ENCODE measurements at places on chromosomes 3 and 15.

DNA sequence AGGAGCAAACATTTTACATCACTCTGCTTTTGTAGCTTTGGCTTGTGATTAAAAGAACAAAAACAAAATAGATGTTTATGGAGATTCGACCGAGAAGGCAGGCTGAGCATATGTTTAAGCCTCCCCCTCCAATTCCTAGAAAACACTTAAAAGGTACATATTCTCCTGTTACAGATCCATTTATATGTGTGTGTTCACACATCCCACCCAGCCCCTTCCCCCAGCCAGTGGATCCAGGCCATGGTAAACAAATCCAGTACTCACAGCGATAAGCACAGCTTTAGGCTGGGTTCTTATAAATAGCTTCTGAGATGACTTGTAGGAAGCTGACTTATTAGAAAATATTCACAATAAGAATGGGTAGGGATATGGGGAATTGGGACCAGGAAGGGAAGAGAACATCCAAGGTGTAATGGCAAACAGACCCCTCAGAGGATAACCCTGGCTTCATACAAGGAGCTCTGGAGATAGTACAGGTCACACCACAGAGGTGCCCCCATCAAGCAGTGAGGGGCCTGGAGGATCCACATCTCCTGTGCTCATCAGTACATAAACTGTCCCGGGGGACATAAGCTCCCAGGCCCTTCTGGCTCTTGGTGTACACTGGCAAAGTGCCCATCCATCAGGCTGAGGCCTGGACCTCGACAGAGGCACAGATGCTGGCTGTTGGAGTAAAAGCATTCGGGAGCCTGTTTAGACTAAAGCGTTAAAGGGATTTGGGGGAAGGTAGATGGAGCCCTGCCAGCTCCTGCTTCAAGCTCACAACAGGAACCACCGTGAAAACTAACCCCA lies 70.0 kb upstream of the UBE2E1 start:
- DNase-seq = no peak

- DNase-seq = no peak
Observed at GRCh38 chr15:95429345-95429744, 901.2 kb upstream of the NR2F2 start.

- no peak for DNase-seq
Observed at GRCh38 chr3:105828703-105829102, 40.1 kb downstream of the CBLB start.

DNA sequence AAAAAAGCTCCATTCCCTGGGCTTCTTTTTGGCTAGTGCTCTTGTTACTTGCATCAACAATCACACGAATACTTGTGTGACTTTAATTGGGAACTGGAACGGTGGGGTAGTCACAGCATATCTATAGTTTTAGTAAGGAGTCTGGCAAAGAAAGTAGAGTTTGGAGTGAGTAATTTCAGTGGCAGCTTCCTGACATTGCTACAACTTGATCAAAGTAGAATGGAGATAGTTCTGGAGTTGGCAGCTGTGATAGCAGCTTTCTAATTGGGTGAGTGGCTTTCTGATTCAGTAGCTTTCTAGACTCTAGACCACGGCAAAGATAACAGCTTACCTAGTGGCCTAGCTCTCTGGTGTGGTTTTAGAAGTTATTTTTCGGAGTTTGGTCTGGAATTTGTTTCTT lies 475.0 kb downstream of the TUSC7 start:
- DNase-seq = peak; percentile 43

DNA sequence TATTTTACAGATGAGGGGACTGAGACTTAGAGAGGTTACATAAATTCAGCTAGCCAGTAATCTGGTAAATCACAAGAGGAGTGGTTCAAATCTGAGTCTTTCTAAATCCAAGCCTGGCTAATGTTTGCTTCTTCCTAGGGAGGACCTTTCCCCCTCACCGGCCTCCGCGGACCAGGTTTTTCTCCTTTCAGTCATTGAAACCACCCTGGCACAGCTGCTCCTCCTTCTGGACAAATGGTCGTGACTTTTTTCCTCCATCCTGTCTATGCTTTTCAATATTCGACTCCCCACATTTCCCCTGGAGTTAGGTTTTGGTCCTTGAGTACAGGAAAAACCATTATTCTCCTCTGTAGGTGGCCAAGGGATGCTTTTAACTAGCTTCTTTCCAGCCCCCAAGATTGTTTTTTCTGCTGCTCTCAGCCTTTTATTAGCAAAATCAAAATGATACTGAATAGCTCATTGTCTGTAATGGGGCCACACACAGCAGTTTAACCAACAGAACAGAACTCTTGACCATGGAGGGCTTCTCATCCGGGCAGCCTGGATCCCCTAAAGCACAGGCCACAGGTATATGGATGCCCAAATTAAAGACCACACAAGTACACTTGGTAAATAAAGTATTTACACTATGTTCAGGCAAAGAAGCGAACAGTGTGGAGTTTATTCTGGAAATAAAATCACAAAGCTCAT lies 85.9 kb upstream of the KLHL25 start:
- DNase-seq = no peak

DNA sequence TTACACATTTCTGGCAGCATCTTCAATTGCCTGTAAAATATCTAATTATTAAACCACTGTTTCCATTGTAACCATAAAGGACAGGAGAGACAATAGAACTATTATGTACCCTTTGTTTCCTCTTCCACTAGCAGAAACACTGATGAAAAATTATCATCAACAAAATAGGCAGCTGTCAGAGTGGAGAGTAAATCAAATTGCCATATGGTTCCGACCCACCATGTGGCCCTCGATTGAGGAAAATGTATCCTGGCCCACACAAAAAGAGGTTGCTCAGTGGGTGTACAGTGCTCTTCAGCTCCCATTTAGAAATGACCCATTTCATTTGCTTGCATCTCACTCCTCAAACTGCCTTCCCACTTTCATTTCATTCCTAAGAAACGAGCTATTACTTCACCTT lies 570.6 kb upstream of the UBE2E2 start:
- no peak for DNase-seq

DNA sequence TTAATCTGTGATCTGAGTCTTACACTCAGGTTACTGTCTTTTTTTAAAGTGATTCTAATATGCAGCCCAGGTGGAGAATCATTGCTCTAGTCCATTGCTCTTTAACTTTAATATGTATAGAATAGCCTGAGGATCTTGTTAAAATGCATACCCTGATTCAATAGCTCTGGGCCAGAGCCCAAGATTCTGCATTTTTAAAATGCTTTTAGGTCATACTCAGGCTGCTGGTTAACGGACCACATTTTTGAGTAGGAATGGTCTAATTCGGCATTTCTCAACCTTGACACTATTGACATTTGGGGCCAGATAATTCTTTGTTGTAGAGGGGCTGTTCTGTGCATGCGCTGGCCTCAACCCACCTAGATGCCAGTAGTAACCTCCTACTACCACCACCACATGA lies 20.9 kb upstream of the FSTL1 start:
- DNase-seq = no peak

DNA sequence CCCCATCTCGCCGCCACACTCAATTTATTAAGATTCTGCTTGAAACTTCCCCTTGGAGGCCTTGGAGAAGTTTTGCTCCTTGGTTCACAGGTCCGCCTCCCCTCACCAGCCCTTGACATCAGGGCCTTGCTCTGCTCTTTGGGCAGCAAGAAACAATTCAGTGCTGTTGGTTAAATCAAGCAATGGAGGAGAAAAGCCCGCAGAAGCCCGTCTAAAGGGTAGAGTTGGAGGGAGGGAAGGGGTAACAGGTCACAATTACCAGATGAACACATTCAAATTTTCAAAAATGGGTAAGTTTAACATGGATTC lies 429 bp downstream of the PARP9 start:
- DNase-seq = no peak

GRCh38 chr3:161740421-161740820 lies 243.8 kb downstream of the OTOL1 start:
- DNase-seq = no peak

DNA sequence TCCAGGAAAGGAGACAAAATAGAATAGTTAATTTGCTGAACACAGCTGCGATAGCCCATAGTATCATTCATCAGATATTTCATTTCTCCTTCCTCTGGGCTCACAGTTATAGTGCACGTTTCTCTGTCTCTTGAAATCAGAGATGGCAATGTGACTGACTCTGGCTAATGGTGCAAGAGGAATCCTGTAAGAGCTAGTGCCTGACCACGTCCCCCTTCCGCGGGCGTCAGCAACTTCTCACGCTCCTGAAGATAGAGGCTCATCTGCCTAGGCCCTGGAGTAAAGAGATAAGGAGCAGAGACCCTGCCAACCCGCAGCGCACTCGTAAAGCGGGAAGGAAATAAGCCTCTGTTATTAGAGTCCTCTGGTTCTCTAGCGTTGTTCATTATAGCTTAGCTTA lies 391.8 kb downstream of the VPS13C start:
- DNase-seq = no peak

DNA sequence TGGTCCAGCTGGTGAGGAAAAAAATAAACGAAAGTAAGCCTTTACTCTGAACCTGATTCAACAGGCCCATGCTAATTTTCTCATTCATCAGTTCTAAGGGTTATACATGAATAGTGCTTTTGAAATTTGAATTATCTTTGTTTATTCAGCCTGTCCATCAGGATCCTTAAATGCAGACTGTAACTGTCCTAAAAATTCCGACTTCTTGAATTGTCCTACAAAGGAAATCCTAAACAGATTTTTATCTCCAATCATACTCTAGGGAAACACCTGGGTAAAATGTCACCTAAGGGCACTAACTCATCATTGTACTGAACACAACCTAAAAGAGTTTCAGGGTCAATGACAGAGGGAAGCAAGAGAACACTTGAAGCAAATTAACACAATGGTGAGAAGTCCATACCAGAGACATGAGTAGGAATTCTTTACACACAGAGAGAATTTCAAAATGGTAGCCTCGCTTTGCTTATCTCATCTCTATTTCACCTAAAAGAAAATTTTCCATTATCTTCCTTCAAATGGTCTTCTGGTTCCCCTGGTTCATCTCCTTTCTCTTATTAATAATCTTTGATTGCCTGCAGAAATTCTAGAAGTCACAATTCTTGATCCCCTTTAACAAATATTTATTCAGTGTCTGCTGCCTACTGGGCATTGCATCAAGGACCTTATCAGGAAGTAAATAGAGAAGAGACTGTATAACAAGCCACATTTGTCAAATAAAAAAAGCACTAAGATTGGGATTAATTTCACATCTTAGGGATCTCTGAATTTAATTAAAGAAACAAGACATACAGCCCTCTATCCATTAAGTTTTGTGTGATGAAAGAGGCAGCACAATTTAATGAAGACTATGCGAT lies 182.7 kb downstream of the MEIS2 start:
- DNase-seq = peak; percentile 7

DNA sequence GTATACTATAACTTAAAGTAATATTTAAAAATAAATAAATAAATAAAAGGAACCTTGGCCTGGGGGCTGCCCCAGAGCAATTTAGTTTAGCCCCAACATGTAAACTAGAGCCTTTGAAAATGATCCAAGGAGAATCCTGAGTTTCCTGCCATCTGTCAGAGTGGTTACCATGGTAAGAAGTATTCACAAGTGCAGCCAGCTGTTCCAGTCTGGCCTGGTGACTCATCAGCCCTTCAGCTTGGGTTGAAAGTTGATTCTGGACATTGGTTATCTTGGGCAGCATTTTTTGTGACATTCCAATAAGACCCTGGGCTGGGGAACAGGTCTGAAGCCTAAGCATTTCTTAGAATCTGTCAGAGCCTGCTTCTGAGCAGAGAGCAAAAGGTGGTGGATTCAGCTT lies 72.7 kb upstream of the LRTM1 start:
- DNase-seq = peak; percentile 52

DNA sequence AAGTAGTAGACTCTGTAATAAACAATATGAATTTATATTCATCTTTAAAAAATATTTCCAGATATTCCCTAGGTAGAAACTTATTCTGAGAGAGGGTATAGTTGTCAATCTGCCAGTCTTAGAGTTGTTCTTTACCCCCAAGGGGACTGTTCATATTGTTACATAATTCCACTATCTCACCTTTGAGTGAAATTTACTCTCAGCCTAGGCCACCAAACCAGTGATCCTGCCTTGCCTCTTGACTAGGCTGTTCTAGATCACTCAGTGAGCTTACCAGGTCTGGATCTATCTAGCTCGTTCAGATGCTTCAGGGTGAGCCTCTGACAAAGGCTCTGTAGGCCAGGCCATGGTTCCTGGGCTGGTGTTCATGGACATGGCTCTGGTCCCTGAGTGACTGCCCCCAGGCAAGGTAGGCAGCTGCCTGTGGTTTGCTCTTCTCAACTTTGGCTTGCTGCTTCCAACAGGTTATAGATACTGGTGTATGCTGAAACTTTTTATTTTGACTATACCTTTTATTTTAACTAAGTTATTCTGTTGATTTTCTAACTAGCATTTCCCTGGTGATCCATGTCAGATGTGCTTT lies 27.6 kb downstream of the ZNF592 start:
- DNase-seq = no peak

DNA sequence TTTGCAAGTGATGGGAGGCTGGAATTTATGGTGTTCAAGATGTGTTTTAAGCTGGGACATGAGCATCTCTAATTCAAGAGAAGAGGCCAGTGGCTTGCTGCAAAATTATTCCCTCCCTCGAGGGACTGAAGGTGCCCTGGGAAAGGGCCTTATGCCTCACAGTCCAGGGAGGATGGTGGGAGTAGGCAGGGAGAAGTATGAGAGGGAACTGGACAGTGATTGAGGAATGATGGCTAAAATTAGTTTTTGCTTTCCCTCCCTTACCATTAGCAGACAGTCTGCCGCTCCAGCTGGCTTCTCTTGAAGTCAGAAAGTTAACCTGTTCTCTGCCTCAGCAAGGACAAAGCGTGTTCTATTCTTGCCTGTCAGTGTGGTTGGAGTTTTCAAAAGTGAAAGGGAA lies 139.8 kb upstream of the SEMA6D start:
- DNase-seq = no peak

DNA sequence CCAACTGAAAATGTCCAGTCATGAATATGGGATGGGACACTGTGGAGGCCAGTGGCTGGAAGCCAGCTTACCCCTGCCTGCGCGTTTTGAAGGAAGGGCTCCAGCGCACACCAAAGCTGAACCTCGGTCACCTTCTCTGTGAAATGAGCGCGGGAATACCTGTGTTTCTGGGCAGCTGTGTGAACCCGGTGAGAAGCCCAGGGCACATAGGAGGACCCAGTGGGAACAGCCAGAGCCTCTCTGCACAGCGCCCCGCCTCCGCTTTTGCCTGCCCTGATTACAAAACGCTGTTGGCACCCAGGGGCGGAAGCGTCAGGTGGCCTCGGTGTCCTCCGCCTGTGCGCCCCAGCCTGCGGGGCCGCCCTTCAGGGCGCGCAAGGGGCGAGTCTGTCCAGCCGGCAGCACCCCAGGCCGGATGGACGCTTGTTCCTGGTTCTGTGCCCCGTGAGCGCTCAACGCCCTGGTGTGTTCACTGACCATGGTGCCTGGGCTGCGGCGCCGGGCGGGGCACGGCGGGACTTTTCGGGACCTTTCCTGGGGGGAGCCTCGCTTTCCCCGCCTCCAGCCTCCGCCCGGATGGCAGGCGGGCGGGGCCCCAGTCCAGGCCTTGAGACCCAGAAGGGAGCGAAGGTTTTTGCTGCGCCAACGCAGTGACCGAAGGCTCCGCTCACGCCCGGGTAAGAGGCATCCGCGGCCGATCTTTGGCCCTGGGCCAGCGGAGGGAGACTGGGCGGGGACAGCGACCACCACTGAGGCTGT lies at the start of gene SQOR:
SQOR (plus strand) TSS at position 598 of the 759 bp plus-strand sequence. CDS start 23,895 bp downstream, outside the sequence.
- peak; percentile 85 for DNase-seq
